ENCODE measurements at places on chromosomes 12 and 14. TPM values are rescaled to one million over a fixed set of nuclear protein-coding genes. Genes with fewer than 3 reads are reported as not detected.

Gene PLEKHH1
- total RNA-seq = 0.64 TPM

Gene SYNDIG1L
- not detected for total RNA-seq

Gene EGLN3
- total RNA-seq = 51.0 TPM

Gene RILPL1
- 1.2 TPM for total RNA-seq

Gene CORO1C
- 47.7 TPM for total RNA-seq

Gene CLEC4C
- not detected for total RNA-seq

Gene MDGA2
- not detected for total RNA-seq

Gene P2RX2
- not detected for total RNA-seq

Gene TAS2R20
- total RNA-seq = 2.3 TPM

Gene TMEM30B
- total RNA-seq = 0.25 TPM

Gene ATL1
- total RNA-seq = 1.8 TPM

Gene NRIP2
- total RNA-seq = not detected

Gene TRHDE
- not detected for total RNA-seq

Gene RIPK3
- total RNA-seq = 34.6 TPM

Gene C12orf54
- total RNA-seq = not detected

Gene ABCD4
- 47.3 TPM for total RNA-seq

Gene GPR135
- total RNA-seq = 1.9 TPM

All from T-helper 2 cell treated with Interferon-gamma antibody and Interleukin-4, amounts not matched to agents 100 ng/mL and 5 ng/mL, for 36 hours (primary cell).